D721Med (cell line): ENCODE measurements at places on chromosomes 2 and 18.

GRCh38 chr2:71534826-71535225 lies 81.5 kb downstream of the DYSF start:
- no peak for DNase-seq

DNA sequence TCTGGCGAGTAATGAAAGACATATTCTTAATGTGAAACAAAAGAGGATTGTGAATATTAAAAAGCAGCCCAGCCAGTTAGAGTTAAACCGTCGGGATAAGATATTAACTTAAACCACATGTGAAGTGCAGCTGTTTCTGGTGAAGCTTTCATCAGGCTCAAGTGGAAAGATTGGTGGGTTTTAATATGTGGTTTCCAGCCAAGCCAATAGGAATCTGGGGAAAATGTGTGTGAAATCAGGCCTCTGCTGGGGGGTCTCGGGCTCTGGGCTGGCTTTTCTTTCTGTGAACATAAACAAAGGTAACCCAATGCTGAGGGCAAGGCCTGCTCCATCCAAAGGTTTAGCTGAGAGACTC lies 279.6 kb downstream of the SLC4A3 start:
- DNase-seq, result no peak

- no peak for DNase-seq
Measured at GRCh38 chr18:23916338-23916737, 98.2 kb upstream of the TTC39C start.

DNA sequence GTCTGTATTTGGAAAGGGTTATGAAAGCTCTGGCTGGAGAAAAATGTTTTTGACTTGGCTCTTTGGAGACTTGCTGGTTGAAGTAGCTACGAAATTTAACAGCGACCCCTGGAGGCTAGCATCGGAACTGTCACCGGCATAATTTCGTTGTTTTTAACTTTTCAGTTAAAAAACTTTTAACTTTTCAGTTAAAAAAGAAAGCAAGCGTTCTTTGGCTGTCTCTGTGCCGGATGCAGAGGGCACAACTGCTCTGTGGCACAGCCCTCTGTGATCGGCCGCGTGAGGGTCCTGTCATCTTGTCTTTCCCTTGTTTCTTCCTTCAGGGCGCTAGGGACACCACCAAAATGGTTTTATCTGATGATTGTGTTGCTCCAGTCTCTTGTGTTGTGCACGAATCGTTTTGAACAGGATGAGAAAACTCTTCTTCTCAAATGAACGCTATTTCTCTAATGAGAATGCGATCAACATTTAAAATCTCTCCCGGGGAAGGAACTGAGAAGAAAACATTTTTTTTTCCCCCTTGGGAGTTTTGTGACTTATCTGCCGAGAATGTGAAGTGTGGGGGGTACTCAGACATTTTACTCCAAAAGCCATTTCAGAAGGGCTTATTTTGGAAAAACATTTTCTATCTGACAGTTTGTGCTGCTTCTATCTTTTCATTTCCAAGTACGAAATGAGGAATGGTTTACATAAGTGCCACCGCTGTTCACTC lies 57.1 kb downstream of the ADCYAP1 start:
- no peak for DNase-seq

DNA sequence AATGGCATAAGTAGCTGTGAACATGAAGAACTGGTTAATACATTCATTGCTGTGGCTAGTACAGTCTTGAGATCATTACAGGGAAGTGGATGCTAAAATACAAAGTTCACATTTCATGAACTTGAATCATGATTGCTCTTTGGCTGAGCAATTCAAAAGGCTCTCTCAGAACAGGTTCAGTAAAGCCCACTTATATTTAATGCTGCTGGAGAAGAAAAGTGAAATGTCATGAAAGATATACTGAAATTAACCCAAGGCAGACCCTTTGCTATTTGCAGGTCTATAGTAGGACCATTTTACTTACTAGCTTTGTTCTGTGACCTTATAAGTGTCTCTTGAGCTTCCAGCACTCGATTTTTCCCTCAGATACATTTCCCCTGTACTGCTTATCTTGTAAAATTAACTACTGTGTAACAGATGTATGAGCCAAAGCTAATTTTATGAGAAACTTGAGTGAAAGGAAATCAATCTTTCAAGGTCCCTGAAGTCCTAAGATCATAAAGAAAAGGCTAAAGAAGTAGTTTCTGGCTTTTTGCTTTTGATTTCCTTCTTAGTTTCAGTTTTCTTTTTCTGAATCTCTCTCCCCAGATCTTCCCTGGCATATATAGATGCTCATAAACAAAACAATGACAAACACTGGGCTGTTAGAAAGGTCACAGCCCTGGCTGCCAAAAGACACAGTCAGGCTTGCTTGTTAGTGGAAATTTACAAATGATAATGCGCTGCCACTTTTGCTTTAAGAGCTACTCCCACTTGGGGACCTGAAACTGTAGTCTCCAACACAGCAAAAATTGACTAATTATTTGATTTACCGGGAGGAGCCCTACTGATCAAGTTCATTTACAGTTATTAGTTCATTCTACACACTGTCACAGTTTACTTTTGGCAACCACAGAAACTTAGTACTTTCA lies 132.7 kb upstream of the XPO1 start:
- DNase-seq, result no peak

- DNase-seq, result no peak
Measured at GRCh38 chr18:45006934-45007333, 326.2 kb downstream of the SETBP1 start.

DNA sequence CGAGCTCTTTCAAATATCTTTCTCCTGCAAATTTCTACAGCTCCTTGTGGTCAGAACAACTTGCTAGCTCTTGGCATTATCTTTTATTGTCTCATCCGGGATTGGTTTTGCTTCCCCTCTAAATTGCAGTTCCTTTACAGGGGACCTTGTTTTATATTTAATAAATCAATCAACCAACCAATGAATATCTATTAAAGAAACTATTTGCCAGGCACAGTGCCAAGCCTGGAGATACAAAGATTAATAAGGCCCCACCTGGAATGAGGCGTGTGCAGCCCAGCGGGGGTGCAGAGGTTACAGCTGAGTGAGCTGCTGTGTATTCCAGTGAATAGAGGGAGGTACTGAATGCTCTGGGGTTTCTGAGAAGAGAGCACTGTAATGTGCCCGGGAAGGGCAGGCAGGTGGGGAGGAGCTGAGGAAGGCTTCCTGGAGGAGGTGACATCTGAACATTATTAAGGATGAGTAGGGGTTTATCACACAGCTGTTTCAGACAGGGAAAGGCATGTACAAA lies 51.8 kb downstream of the LIPG start:
- DNase-seq, result no peak

- no peak for DNase-seq
Measured at GRCh38 chr2:237885931-237886684, 26.7 kb downstream of the RAMP1 start.

DNA sequence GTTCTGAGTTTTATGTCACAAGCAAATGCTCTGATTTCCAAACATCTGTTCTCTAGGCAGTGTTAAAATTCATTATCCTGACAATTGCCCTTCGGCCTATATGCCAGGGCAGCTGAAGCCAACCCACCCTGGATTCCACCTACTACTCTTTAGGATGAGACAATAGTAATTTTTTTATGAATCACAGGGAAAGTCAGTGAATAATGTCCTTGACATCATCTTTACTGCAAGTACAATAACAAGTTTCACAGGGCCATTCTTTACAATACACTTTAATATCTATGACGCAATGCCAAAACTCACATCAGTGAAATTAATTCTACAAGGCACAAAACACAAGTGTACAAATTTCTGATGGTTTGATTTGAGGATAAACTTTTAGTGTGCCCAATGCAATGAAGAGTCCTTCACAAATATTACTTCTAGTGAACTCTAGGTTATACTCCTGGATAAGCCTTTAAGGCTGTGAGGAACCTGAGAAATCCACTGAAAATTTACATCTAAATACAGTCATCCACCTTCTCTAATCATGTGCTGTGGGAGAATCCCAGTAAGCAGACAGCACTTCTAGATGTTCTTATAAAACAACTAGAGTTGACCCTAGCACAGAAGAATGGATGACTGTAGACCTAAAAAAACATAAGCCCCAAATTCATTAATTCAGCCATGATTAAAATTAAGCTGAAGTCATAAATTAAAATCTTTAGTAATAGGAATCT lies 77.3 kb upstream of the CTLA4 start:
- no peak for DNase-seq

- no peak for DNase-seq
Measured at GRCh38 chr2:109189751-109190150, 60.7 kb downstream of the SH3RF3 start.

DNA sequence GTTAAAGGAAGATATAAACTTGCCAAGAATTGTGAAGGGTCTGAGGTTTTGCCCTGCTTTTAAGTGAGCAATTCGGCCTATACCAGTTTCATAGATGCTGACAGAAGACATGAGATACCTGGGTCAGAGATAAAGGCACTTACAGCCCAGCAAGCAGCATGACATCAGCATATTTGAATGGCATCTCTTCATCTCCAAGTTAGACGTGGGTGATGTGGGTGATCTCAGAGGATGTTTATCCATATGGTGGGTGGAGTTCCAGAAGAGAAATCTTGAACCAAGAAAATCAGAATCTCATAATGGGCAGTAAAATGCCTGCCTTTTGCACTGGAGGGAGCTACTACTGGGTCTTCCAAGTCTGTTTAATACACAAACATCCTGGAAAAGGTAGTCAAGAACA lies 44.7 kb downstream of the GYPC start:
- DNase-seq, result no peak

DNA sequence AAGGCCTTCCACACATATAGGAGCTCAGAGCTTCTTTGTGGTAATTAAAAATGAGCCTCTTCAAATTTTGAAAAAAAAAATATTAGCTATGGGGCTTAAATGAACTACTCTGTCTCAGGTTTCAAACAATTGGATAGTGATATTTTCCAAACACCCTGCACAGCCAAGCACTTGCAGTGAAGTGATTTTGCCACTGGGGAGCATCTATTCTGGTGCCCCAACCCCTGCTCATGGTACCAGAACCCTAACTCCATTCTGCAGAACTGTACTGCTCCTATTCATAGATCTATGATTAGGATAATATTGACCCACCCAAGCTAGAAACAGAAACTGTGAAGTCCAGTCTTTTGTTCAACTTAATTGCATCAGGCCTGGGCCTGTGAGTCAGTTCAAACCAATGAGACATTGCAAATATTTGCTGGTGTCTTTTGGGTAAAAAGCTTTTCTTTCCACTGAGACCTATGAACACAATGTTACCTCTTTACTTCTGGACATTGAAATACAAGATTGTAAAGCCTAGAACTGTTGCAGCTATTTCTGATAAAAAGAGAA lies 324.0 kb downstream of the GALNT13 start:
- DNase-seq, result no peak

- no peak for DNase-seq
Measured at GRCh38 chr2:51722311-51722710, 690.4 kb upstream of the NRXN1 start.
